Activated T-cell treated with anti-CD3 and anti-CD28 coated beads, Interleukin-2, amount 50 U/mL, for 4 hours (primary cell): ENCODE measurements at places on chromosomes 12 and 14. TPM values are rescaled to one million over a fixed set of nuclear protein-coding genes. Genes with fewer than 3 reads are reported as not detected.

- no peak for DNase-seq
These were observed 834.9 kb downstream of the BCL11B start for GRCh38 chr14:98437113-98437512.

ANO4 gene
- not detected for total RNA-seq

DAO gene
- not detected for total RNA-seq

CCDC38 gene
- total RNA-seq, result 0.33 TPM

GRCh38 chr12:21613931-21614330 is 9.3 kb upstream of the GYS2 start:
- DNase-seq, result no peak

HOXC13 gene
- total RNA-seq, result not detected

BIN2 gene
- 16.4 TPM for total RNA-seq

GRCh38 chr12:15088105-15088504 is 115.3 kb downstream of the PDE6H start:
- DNase-seq, result no peak

APOF gene
- total RNA-seq, result not detected
